ENCODE measurements at places on chromosomes 12 and 14. TPM values are rescaled to one million over a fixed set of nuclear protein-coding genes. Genes with fewer than 3 reads are reported as not detected.

Gene ASCL1
- total RNA-seq, result not detected

Gene IKZF4
- 2.5 TPM for total RNA-seq

Gene TBX5
- total RNA-seq, result not detected

Gene PPP1R36
- total RNA-seq, result 0.87 TPM

Gene SRRM4
- total RNA-seq, result not detected

Gene ARPC3
- total RNA-seq, result 243 TPM

Gene TSPAN8
- 200 TPM for total RNA-seq

Gene ZFYVE26
- 18.6 TPM for total RNA-seq

Gene TRIM9
- total RNA-seq, result 0.19 TPM

Gene IFNG
- not detected for total RNA-seq

Gene FOXA1
- not detected for total RNA-seq

Gene LGALS3
- 170 TPM for total RNA-seq

Gene PARPBP
- total RNA-seq, result 7.2 TPM

Gene TOMM20L
- not detected for total RNA-seq

Gene GLT8D2
- 82.5 TPM for total RNA-seq

Gene MANSC4
- not detected for total RNA-seq

Gene RTN1
- 2.9 TPM for total RNA-seq

Gene KRT4
- not detected for total RNA-seq

Gene PLEKHD1
- not detected for total RNA-seq

Gene AQP6
- 0.13 TPM for total RNA-seq

Gene AMN
- not detected for total RNA-seq

Gene TMEM30B
- total RNA-seq, result 2.4 TPM

Gene C14orf93
- total RNA-seq, result 7.5 TPM

Gene PTPRQ
- total RNA-seq, result 0.06 TPM

Gene KRT85
- total RNA-seq, result not detected

Gene STAC3
- total RNA-seq, result 0.40 TPM

Gene YAF2
- 11.4 TPM for total RNA-seq

Gene CISTR
- total RNA-seq, result not detected

Gene PPP4R4
- not detected for total RNA-seq

Gene TMCC3
- total RNA-seq, result 0.50 TPM

Gene ACSS3
- total RNA-seq, result 33.6 TPM

Gene KRT73
- total RNA-seq, result not detected

Gene NKX2-1
- not detected for total RNA-seq

Gene DIO2
- total RNA-seq, result 161 TPM

Gene SRP54
- 98.7 TPM for total RNA-seq

Gene CATSPERB
- under 0.01 TPM for total RNA-seq

Gene HOXC10
- not detected for total RNA-seq

Gene MRPL42
- 57.8 TPM for total RNA-seq

Gene MFAP5
- 2.8 TPM for total RNA-seq

Gene GDF3
- not detected for total RNA-seq

Gene COCH
- total RNA-seq, result 0.06 TPM

Gene KRT86
- 0.81 TPM for total RNA-seq

Gene SOAT2
- 0.26 TPM for total RNA-seq

Gene LRP1-AS
- total RNA-seq, result not detected

Gene PLXNC1
- 4.0 TPM for total RNA-seq

Gene CDH24
- total RNA-seq, result 3.0 TPM

Gene USP44
- total RNA-seq, result 0.79 TPM

Gene SLC2A14
- total RNA-seq, result 0.31 TPM

Measured in aortic smooth muscle cell (primary cell).